Left forelimb (tissue), 1 donor: ENCODE measurements at places on chromosomes 7 and 10.

DNA sequence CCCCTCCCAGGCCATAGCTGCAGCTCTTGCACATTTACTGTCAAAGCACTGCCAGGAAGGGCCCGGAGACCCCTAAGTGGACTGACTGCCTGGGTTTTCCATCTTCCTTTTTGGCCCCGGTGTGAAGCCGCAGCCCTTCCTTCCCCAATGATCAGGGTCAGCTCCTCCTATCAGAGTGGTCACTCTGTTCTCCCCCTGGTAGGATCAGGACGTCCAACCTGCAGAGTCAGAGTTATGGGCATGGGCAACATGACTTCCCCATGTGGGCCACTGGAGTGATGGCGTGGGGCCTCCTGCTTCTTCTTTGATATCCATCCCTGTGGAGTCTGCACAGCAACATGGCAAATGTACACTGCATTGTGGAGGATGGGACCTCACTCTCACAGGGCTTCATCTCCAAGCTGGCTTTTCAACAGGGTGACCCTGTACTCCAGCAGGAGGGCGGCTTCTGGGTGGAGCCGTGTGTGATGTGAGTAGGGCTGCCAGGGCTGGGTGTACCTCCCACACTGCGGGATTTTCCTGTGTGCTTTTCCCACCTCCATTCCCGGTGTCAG is 6.4 kb upstream of the RAMP3 start:
- peak; percentile 44 for DNase-seq

GRCh38 chr7:67725423-67725822 is 728.8 kb downstream of the TYW1 start:
- DNase-seq, result no peak

DNA sequence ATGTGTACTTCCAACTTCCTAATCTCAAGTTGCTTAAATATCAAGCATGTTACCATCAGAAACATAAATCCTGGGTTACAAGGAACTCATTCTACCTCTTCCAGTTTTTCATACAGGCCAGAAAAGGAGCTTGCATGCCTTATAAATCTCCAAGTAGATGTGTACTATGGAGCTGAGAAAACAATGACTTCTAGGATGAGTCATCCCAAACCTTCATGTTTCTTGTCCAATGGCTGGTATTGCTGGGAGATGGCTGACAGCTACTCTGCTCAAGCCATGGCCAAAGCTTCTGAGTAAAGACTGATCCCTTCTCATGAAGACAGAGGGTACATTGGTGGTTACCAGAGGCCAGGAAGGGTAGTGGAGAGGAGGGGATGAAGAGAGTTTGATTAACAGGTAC is 8.6 kb downstream of the RAPGEF5 start:
- no peak for DNase-seq

DNA sequence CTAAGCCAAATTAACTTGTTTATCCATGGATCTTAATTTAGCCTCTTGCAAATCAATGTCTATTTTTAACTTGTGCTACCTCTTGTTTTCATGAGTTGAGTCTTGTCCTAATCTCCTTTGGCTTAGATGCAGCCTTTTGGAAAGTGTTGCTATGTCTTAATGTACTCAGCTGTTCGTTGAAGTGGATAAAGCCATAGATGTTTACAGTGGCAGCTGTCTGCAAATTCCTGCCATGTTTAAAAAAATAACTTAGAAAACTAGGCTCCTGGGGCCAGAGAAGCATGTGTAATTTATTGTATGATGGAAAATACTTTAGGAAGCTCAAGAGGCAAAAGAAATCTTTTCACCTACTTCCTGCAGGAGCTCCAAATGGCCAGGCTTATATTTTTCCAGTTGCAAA is 253.1 kb upstream of the RHOBTB1 start:
- DNase-seq, result no peak

GRCh38 chr10:22379059-22379458 is 33.8 kb downstream of the SPAG6 start:
- no peak for DNase-seq

DNA sequence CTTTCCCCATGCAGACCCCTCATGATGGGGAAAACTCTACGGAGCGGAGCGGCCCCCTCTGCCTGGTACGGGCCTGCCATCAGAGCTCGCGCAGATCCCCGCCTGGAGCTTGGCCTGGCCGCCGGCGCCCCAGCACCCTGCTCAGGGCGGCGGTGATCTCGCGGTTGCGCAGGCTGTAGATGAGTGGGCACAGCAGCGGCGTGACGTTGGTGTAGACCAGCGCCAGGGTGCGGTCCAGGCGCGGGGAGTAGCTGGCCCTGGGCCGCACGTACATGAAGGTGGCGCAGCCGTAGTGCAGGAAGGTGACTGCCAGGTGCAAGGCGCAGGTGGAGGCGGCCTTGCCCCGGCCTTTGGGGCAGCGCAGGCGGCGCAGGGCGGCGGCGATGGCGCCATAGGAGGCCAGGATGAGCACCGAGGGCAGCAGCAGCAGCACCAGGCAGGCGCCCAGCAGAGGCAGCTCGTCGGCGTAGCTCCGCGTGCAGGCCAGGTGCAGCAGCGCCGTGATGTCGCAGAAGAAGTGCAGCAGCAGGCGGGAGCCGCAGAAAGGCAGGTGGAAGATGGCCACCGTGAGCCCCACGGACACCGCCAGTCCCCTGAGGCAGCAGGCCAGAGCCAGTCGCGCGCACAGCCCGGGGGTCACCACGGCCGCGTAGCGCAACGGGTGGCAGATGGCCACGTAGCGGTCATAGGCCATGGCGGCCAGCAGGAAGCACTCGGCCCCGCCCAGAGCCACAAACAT is 33.4 kb downstream of the TAS2R41 start:
- no peak for DNase-seq

GRCh38 chr10:124343351-124344265 is 75.1 kb downstream of the OAT start:
- DNase-seq, result peak; percentile 47

DNA sequence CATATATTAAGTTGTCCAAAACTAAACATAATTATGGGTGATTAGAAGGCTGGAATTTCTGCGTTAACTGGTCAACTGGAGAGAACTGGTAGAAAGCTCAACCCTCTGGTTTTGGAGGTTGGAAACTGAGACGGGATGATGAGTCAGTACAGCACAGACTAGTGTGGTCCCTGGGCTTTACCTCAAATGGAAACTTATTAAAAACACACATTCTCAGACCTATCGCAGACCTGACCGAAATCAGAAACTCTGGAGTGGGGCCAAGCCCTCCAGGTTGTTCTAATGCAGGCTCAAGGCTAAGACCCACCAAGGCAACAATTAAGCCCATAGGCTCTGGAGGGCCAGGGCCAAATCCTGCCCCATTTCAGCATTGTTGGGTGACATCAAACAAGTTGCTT is 136.9 kb downstream of the KCNMA1 start:
- DNase-seq, result no peak

DNA sequence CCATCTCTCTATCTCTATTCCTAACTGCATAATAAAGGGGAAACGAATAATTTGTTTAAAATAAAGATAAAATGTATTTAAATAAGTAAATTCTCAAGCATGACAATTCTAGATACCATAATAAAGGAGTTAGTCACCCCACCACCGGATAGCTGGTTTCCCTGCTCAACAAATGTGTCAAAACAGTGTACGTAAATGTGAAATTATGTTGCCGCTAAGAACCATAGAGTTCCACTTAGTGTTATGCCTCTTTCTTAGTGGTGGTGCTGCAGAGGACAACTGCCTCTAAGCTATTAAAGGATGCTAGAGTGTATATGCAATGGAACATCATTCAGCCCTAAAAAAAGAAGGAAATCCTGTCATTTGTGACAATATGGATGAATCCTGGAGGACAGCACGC is 42.4 kb downstream of the SMKR1 start:
- DNase-seq, result no peak

DNA sequence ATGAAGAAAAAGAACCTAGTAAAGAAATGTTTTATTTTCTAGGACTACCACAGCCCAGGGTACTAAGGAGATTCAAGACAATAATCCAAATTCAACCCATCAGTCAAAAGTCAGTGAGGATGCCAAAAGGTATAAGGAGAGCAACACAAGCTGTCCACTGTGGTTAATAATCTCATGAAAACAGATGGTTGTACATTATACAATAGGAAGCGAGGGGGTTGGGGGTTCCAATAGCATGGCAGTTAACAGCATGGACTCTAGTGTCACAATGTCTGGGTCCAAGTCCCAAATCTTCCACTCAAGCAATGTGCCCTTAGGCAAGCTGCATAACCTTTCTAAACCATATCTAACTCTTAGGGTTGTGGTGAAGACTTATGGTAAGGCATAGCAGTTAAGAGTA is 35.1 kb downstream of the BRAF start:
- no peak for DNase-seq
